ENCODE measurements at places on chromosomes 2 and 18.

DNA sequence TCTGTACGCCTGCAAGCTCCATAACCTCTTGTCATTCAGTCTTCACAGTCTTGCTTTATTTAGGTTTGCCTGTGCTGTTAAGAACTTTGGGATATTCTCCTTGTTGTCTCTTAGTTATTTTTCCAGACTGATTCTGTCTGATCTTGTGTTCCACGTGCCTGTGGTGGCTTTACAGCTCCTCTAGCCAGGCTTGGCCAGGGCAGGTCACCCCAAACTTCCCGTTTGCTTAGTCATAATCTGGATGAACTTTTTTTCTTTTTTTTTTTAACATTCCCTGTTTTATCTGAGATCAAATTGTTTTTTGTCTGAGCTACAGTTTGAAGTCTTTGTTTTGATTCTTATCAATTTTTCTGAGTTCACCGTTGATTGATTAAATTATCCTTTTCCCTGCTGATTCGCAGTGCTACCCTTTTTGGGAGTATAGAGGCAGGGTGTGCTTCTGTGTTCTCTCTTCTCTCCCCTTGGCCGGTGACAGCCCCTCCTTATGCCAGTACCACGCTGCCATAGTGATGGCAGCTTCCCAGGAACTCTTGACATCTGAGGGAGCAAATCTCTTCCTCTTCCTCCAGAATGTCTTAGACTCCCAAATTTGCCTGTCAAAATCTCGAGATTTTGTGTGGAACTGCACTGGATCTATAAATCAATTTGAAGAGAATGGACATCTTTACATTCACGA is 2.5 kb downstream of the SP100 start:
- no peak overlapping the region for H3K4me3 ChIP-seq
- peaks cover 6% of the 10 kb centered on the region for H3K4me1 ChIP-seq
- H3K27ac ChIP-seq: no peak overlapping the region
- no peaks in the 10 kb centered on the region for H3K36me3 ChIP-seq
- H3K27me3 ChIP-seq: peaks cover 28% of the 10 kb centered on the region

- peak overlapping the region; percentile 94 for H3K4me3 ChIP-seq
- peaks cover 49% of the 10 kb centered on the region for H3K4me1 ChIP-seq
- H3K27me3 ChIP-seq: no peaks in the 10 kb centered on the region
- H3K36me3 ChIP-seq: peaks cover 29% of the 10 kb centered on the region
- no peak for DNase-seq
Measured at GRCh38 chr2:218567797-218568189, 358 bp downstream of the USP37 start.

DNA sequence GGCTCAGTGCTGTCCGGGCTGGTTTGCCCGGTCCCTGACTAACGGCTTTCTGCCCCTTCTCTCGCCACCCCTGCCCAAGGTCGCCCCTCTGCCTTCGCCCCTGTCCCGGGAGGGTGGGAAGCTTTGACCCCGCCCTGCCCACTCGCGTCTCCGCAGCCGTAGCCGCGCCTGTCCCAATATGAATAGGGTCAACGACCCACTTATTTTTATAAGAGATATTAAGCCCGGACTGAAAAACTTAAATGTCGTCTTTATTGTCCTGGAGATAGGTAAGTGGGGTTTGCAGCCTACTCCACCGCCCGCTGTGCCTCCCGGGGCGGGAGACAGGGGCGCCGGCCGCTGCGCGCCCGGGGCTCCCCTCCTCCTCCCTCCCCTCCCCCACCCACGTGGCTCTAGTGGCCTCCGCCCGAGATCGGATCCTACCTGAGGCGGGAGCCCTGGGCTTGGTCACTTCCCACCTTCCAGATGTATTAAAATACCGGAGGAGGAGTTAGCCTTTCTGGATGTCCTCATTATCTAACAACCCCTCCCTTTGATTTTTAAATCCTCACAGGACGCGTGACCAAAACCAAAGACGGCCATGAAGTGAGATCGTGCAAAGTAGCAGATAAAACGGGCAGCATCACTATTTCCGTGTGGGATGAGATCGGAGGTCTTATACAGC is 633 bp downstream of the NABP1 start:
- no peaks in the 10 kb centered on the region for H3K27me3 ChIP-seq
- peaks cover 41% of the 10 kb centered on the region for H3K4me1 ChIP-seq
- H3K27ac ChIP-seq: peak overlapping the region; percentile 61

DNA sequence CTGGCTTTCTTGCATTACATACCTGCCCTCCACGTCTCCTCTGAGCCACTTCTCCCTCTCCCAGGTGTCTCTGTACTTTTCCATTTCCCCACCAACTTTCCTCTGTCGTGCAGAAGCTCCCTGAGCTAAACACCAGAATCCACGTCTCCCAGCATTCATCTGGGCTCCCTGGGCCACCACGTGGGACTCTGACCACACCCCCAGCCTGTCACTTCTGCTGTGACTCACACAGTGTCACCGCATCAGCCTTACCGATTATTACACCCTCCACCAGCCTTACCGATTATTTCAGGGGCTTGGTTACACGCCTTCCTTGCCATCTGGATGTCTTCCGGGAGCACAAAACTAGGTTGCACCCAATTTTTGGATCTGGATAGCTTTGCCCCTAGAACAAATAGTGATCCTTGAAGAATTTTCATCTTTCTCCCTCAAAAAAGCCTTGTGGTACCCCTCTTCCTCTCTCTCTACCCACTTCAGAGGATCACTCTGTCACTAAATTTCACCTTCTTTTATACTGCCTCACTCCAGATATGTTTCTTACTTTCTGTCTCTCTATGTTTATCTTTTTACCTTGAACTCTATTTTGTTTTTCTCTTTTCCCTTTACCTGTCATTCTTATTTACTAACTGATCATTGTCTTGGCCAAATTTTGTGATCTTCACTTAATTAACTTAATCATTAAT is 136.9 kb upstream of the CAB39 start:
- H3K27ac ChIP-seq: no peak overlapping the region
- peaks cover 16% of the 10 kb centered on the region for H3K27me3 ChIP-seq
- no peak overlapping the region for H3K4me3 ChIP-seq
- no peak for DNase-seq
- no peaks in the 10 kb centered on the region for H3K4me1 ChIP-seq
- no peaks in the 10 kb centered on the region for H3K36me3 ChIP-seq

DNA sequence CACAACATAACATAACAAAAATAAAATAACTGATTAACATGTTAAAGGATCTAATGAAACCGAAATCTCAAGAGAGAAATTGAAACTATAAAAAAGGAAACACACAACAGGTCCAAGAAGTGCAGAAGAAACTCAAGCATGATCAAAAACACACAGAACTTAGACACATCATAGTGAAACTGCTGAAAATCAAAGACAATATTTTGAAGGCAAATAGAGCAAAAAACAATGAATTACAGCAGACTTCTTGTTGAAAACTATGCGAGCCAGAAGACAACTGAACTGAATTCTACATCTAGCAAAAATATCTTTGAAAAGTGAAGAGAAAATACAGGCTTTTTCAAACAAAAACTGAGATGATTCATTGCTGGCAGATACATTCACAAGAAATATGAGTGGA is 61.3 kb downstream of the UGP2 start:
- no peak overlapping the region for H3K27ac ChIP-seq
- no peaks in the 10 kb centered on the region for H3K4me1 ChIP-seq
- DNase-seq: no peak
- no peak overlapping the region for H3K4me3 ChIP-seq
- peaks cover 93% of the 10 kb centered on the region for H3K36me3 ChIP-seq

DNA sequence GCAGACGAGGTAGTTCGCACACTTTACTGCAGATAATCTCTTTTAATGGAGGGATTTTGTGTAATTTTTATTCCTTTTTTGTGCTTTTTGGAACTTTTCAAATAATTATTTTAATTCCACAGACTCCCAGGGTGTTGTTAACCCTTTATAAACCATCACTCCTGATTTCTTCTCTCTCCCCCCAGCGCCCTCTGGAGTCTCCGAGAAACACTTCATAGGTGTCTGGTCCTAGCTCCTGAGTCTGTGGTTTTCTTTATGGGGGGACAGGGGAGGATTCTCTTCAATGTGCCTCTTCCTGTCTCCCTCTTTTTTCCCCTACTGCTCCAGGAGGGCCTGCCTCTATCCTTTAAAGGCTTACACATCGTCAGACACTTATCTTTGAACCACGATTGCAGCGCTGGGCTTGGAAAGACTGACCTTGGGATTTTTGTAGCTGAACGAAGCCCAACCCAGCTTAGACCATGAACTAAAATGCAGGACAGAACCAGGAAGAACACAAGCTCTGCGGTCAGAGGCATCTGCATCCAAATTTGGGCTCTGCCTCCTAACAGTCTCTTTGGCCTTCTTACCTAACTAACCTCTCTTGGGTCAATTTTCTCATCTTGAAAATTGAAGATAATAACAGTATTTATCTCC is 7.1 kb upstream of the PKDCC start:
- H3K4me3 ChIP-seq: no peak overlapping the region
- peaks cover 4% of the 10 kb centered on the region for H3K36me3 ChIP-seq
- peaks cover 52% of the 10 kb centered on the region for H3K4me1 ChIP-seq
- no peak overlapping the region for H3K27ac ChIP-seq

GRCh38 chr2:118498943-118499342 is 348.5 kb downstream of the EN1 start:
- DNase-seq: no peak
- no peaks in the 10 kb centered on the region for H3K4me1 ChIP-seq
- no peak overlapping the region for H3K4me3 ChIP-seq
- no peaks in the 10 kb centered on the region for H3K36me3 ChIP-seq
- H3K27ac ChIP-seq: no peak overlapping the region
- peaks cover 33% of the 10 kb centered on the region for H3K27me3 ChIP-seq

DNA sequence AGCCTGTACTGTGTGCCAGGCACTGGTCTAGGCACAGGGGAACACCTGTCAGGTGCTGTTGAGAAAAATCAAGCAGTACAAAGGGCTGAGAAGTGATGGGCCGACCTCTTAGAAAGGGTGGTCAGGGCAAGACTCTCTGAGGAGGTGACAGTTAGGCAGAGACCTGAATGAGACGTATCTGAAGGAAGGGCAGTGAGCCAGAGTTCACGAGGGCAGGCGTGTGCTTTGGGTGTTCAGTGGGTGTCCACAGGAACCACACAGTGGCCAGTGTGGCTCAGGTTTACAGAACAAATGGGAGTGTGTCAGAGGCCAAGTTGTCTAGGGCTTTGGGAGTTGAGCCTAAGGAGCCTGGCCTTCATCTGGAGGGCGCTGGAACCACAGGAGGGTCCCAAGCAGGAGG is 6.2 kb downstream of the ARMC9 start:
- H3K36me3 ChIP-seq: peaks cover 49% of the 10 kb centered on the region
- H3K27me3 ChIP-seq: peaks cover 5% of the 10 kb centered on the region
- H3K4me3 ChIP-seq: no peak overlapping the region
- H3K4me1 ChIP-seq: peaks cover 22% of the 10 kb centered on the region

DNA sequence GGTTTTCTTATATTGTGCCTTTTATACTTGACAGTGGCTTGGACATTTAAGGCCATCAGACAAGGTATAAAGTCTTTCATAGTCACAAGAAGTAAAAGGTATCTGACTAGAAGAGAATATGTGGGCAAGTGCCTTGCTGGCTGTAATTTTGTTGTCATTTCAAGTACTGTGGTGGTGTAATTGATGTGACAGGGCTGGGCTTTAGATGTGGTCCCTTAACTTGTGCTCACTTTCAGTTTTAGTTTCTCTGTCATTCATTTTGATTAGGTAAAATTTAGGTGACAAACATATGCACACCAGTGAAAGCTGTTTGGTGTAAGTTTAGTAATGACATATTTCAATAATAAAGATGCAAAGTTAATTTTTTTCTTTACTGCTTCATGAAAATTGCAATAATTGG is 31.2 kb upstream of the TBR1 start:
- no peak overlapping the region for H3K4me3 ChIP-seq
- no peak overlapping the region for H3K27ac ChIP-seq
- no peak for DNase-seq
- peaks cover 1% of the 10 kb centered on the region for H3K36me3 ChIP-seq

GRCh38 chr18:41315134-41315533 is 639.9 kb upstream of the PIK3C3 start:
- no peaks in the 10 kb centered on the region for H3K27me3 ChIP-seq
- H3K27ac ChIP-seq: no peak overlapping the region
- peaks cover 25% of the 10 kb centered on the region for H3K36me3 ChIP-seq

GRCh38 chr2:224997802-224998201 is 44.5 kb downstream of the DOCK10 start:
- peaks cover 5% of the 10 kb centered on the region for H3K4me1 ChIP-seq
- no peak for DNase-seq
- no peaks in the 10 kb centered on the region for H3K36me3 ChIP-seq
- H3K27me3 ChIP-seq: peaks cover 9% of the 10 kb centered on the region
- no peak overlapping the region for H3K4me3 ChIP-seq

DNA sequence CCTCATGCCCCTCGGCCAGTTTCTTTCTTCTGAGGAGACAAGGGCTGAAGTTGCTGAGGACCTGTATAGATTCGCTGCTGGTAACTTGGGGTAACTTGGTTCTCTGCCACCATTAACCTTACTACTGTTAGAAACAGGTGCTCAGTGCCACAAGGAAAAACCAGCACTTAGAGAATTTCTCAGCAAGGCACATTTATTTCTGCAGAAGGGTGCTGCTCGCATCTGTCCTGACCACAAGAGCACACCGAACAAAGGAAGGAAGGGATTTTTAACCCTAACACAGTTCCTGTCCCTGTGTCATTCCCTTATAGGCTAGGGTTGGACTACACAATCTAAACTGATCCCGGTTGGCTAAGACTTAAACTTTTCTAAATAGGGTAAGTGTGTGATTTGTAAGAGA is 154.1 kb downstream of the SOCS6 start:
- no peak for DNase-seq
- no peak overlapping the region for H3K4me3 ChIP-seq
- no peaks in the 10 kb centered on the region for H3K27me3 ChIP-seq
- H3K36me3 ChIP-seq: peaks cover 7% of the 10 kb centered on the region

GRCh38 chr2:216505133-216506106 is 6.8 kb downstream of the RPL37A start:
- peaks cover 79% of the 10 kb centered on the region for H3K36me3 ChIP-seq
- H3K27ac ChIP-seq: peak overlapping the region; percentile 86
- peaks cover 26% of the 10 kb centered on the region for H3K4me1 ChIP-seq

DNA sequence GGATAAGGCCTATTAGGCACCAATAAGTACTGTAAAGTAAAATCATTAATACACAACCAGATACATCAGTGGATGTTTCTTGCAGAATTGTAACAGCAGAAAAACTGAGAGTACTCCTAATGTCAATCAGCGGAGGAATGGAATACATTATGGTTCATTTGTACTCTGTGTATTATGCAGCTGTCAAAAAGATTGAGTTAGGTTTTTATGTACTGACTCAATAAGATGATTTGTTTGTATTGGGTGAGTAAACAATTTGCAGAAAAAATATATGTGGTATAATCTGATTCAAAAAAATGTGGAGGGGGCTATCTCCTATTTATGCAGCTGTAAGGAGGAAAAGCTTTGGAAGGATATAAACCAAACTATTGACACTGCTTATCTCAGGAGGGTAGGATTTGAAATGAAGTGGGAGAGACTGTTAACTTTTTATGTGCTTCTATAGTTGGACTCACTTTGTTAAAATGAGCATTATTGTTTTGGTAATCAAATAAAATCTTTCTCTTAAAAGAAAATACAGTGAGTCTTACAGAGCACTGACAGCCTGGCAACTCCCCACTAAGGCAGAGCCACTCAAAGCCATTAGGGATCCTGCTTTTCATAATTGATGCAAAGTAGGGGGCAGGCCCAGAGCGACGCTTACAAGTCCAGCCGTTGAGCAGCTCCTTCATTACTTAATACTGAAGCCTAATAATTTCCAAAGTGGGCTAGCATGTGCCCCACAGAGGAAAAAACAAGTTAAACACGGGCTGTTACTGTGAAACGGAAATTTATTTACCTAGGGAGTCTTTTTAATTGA is 168.8 kb downstream of the PHLPP1 start:
- no peak overlapping the region for H3K27ac ChIP-seq
- no peak overlapping the region for H3K4me3 ChIP-seq
- H3K27me3 ChIP-seq: no peaks in the 10 kb centered on the region
- peaks cover 16% of the 10 kb centered on the region for H3K36me3 ChIP-seq

Data from nephron progenitor cell (in vitro differentiated cells).